ENCODE measurements at places on chromosomes 12 and 14. TPM values are rescaled to one million over a fixed set of nuclear protein-coding genes. Genes with fewer than 3 reads are reported as not detected.

SRRM4 gene
- total RNA-seq: not detected

CCDC175 gene
- total RNA-seq: not detected

IFNG-AS1 gene
- 0.29 TPM for total RNA-seq

MBIP gene
- total RNA-seq: 20.9 TPM

SLC25A21 gene
- 0.29 TPM for total RNA-seq

DNA sequence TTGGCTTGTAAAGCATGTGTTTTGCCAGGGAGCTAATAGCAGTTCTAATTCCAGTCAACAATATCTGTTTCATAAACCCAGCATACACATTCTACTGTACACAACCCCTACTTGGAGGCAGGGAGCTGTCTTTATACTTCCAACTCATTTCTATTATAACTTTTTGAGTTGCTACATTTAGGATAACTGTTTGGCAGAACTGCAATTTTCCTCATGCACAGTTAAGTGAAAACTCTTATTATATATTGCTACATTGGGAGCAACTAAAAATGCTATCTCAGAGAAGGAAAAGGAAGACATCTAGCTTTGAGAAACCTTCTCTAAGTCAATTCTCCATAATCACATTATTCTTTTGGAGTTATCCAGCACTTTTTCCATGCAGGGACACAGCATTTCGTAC is 480.2 kb downstream of the RPS29 start:
- DNase-seq: no peak

GRCh38 chr12:131438881-131439280 is 272.0 kb upstream of the SFSWAP start:
- no peak for DNase-seq

DNA sequence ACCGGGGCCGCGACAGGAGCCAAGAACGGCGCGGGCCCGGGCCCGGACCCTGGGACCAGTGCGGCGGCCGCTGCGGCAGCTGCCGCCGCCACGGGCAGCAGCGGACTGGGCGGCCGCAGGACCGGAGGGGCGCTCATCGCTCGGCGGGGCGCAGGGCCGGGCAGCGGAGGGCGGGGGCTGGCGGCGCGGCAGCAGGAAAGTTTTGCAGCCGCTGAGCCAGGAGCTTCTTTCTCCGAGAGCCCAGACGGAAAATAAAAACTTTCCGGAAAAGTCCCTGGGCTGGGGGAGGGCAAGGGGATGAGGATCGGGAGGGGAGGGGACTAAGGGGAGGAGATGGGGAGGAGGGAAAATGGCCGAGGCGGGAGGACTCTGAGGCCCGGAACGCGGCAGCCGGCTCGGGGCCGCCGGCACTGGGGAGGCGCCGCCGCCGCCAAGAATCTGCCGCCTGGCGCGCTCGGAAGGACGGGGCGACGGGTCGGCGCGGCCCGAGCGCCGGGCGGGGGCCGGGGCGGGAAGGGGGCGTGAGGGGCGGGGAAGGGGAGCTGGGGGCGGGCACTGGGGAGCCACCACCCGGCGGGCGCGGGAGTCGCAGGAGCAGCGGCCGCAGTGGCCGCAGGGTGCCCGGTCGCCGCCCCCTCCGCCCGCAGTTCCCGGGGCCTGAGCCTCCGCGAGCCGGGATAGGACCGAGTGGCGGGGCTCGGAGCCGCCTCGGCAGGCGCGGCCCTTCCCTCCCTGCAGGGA is at the start of gene PRKD1:
TSS of gene PRKD1 (minus strand) at position 472 of the 741 bp plus-strand sequence.
- peak; percentile 96 for DNase-seq

GRCh38 chr14:24880689-24881088 is 169.3 kb downstream of the STXBP6 start:
- DNase-seq: no peak

- no peak for DNase-seq
Measured at GRCh38 chr14:106134886-106135285, 608.5 kb downstream of the TMEM121 start.

GRCh38 chr14:56549721-56550120 is 29.9 kb upstream of the TMEM260 start:
- no peak for DNase-seq

- no peak for DNase-seq
Measured at GRCh38 chr12:128790653-128791373, 32.9 kb downstream of the SLC15A4 start.

DNA sequence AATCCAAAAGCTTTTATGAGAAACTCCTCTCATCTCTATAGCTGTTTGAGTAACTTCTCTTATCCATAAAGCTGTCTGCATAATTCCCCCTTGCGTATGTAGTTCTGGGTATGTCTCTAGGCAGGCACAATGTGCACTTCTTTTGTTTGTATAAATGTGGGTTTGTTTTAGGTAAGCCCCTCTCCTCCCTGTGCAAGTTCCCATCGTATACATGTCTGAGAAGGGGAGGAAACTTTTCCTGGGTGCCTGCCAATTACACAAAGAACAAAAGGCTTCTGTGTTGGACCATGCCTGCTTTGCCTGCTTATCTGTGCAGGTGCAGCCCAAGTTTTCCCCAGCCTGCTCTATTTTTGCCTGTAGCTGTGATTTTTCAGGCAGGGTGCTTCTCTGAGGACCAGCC is 96.7 kb downstream of the CCER1 start:
- no peak for DNase-seq

- no peak for DNase-seq
Measured at GRCh38 chr12:2311020-2311778, 258.4 kb downstream of the CACNA1C start.

DNA sequence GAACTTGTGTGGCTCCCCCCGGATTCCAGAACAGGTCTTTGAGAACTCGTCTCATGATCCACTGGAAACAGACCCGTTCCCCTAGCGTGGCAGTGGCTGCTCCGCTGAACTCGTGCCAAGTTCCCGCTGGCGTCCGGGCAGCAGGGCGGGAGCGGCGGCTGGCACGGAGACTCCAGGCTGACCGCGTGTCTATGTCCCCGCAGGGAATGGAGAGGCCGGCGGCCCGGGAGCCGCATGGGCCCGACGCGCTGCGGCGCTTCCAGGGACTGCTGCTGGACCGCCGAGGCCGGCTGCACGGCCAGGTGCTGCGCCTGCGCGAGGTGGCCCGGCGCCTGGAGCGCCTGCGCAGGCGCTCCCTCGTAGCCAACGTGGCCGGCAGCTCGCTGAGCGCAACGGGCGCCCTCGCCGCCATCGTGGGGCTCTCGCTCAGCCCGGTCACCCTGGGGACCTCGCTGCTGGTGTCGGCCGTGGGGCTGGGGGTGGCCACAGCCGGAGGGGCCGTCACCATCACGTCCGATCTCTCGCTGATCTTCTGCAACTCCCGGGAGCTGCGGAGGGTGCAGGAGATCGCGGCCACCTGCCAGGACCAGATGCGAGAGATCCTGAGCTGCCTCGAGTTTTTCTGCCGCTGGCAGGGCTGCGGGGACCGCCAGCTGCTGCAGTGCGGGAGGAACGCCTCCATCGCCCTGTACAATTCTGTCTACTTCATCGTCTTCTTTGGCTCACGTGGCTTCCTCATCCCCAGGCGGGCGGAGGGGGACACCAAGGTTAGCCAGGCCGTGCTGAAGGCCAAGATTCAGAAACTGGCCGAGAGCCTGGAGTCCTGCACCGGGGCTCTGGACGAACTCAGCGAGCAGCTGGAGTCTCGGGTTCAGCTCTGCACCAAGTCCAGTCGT is 1.5 kb downstream of the APOLD1 start:
- DNase-seq: peak; percentile 97

DNA sequence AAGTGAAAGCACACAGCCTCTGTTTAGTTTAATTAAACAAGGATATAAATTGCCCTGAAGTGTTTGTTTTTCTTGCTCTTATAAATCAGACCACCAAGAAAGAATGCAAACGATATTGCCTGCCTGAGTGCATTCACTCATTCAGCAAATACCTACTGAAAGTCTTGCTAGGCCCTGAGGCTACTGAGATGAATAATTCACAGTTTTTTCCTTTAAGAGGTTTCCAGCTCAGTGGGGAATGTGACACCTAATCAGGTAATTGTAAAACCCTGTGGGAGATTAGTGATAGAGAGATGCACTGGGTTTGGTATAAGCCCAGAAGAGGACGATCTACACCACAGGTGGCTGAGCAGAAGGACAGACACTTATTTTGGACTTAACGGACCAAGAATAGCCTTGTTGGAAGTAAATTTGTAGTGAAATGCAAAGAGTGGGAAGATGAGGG is 151.4 kb downstream of the SLC35F4 start:
- DNase-seq: no peak

DNA sequence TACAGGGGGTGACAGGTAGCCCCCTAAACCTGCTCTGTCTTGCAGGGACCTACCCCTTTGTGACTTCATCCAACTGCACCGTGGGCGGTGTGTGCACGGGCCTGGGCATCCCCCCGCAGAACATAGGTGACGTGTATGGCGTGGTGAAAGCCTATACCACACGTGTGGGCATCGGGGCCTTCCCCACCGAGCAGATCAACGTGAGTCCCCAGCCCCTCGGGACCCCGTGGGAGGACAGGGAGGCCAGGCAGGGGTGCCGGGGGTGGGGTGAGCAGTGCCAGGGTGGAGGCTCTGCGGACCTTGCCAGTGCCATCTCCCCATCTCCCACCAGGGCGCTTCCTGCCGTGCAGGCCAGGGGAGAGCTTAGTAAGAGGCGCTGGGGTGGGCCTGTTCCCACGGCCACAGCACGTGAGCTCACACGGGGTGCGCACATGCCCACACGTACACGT is 11.1 kb upstream of the SIVA1 start:
- peak; percentile 17 for DNase-seq

GRCh38 chr14:47447076-47447475 is 228.3 kb downstream of the MDGA2 start:
- DNase-seq: no peak

DNA sequence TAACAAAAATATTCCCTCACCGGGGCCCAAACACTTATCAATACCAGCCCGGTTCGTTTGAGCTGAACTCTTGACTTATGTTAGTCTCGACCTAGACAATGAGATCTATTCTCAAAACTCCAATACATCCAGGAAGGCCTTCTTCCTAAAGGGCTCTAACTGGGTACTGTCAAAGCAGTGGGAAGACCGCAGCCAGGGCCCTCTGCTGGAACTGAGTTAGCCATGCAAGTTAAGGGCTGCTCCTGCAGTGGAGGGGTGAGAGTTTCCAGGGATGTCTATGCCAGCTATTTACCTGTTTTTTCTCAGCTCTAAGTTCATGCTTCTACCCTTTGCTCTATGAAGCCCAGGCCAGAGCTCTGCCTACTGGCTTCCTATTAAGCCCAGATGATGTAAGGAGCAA is 348.8 kb downstream of the GXYLT1 start:
- DNase-seq: no peak

DNA sequence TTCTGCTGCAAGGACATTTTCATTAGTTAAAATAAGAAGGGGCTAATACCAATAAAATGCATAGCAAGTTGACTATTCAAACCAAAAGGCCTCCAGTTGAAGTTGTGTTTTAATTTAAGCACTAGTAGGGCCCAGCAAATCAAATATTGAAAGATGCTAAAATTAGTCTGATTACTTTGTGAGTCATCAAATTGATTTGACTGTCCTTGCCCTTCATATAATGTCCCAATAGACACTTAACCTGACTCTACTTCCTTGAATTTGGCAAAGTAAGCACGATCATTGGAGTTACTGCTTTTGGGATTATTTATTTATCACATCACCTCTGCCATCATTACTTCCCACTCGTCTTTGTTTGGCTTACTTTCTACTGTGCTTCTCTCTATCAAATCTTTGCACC is 798.5 kb downstream of the DIO2 start:
- DNase-seq: no peak

GRCh38 chr14:95260537-95261361 is 59.0 kb downstream of the CLMN start:
- DNase-seq: no peak

GRCh38 chr12:45331552-45331951 is 115.7 kb downstream of the ANO6 start:
- no peak for DNase-seq
